ENCODE measurements at places on chromosomes 11 and 22. TPM values are rescaled to one million over a fixed set of nuclear protein-coding genes. Genes with fewer than 3 reads are reported as not detected.

DNA sequence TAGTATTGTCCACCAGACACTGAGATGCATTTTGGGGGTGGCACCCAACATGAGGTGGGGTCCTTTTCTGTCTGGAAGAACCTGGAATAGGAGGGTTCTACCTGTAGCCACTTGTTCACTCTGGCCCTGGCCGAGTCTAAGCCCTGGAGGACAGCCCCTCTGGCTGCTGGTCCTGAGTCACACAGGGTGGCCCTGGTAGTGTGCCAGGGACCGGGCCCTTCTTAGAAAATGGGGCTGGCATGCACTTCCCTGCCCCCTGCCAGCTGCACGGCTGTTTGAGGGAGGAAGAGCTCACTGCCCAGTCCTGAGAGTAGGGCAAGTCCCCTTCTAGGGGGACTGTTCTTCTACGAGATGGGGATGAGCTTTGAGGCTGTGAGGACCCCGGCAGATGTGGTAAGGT is 2.2 kb downstream of the PLCB3 start:
- DNase-seq = no peak
- H3K27ac ChIP-seq = no peak overlapping the region
- no peak overlapping the region for H3K4me3 ChIP-seq

Gene GAB4
- not detected for total RNA-seq

Gene OR5J2
- not detected for total RNA-seq

GRCh38 chr11:61472282-61472681 is 36.3 kb upstream of the LRRC10B start:
- H3K36me3 ChIP-seq = peaks cover 23% of the 10 kb centered on the region
- no peaks in the 10 kb centered on the region for H3K27me3 ChIP-seq
- no peak overlapping the region for H3K4me3 ChIP-seq
- DNase-seq = no peak
- H3K27ac ChIP-seq = no peak overlapping the region

Gene MOGAT2
- not detected for total RNA-seq

GRCh38 chr11:15119826-15120225 is 5.1 kb downstream of the INSC start:
- no peaks in the 10 kb centered on the region for H3K4me1 ChIP-seq
- no peak for DNase-seq
- H3K36me3 ChIP-seq = no peaks in the 10 kb centered on the region
- H3K27me3 ChIP-seq = peaks cover 37% of the 10 kb centered on the region
- no peak overlapping the region for H3K4me3 ChIP-seq
- H3K27ac ChIP-seq = no peak overlapping the region

DNA sequence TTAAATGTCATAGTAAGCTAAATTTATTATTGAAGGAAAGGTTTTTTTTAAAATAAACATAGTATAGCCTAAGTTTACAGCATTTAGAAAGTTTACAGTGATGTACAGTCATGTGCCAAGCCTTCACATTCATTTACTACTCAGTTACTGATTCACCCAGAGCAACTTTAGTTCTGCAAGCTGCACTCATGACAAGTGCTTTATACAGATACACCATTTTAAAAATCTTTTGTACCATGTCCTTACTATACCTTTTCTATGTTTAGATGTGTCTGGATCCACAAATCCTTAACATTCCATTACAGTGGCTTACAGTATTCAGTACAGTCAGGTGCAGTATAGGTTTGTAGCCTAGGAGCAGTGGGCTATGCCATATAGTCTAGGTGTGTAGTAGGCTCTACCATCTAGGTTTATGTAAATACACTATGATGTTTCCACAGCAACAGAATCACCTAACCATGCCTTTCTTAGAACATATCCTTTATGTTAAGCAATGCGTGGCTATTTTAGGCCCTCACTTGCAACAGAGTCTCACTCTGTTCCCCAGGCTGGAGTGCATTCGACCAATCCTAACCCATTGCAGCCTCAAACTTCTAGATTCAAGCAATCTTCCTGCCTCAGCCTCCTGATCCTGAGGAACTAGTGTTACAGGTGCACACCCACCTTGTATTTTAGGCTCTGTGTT is 79.5 kb upstream of the SLC25A18 start:
- H3K4me3 ChIP-seq = no peak overlapping the region
- no peak overlapping the region for H3K27ac ChIP-seq
- H3K36me3 ChIP-seq = no peaks in the 10 kb centered on the region
- no peaks in the 10 kb centered on the region for H3K27me3 ChIP-seq

Gene NKAPD1
- total RNA-seq = 17.4 TPM

Gene HTR3B
- total RNA-seq = not detected

Gene ASCL2
- 1.3 TPM for total RNA-seq

Gene SIPA1
- 285 TPM for total RNA-seq

- H3K27ac ChIP-seq = no peak overlapping the region
- DNase-seq = no peak
- peaks cover 18% of the 10 kb centered on the region for H3K36me3 ChIP-seq
- H3K27me3 ChIP-seq = no peaks in the 10 kb centered on the region
- no peaks in the 10 kb centered on the region for H3K4me1 ChIP-seq
These were observed 66.0 kb upstream of the HORMAD2 start for GRCh38 chr22:30014244-30014643.

GRCh38 chr22:23237841-23238240 is 57.5 kb downstream of the BCR start:
- DNase-seq = peak; percentile 15
- H3K4me1 ChIP-seq = peaks cover 14% of the 10 kb centered on the region
- no peaks in the 10 kb centered on the region for H3K36me3 ChIP-seq
- no peak overlapping the region for H3K4me3 ChIP-seq
- no peaks in the 10 kb centered on the region for H3K27me3 ChIP-seq

- no peaks in the 10 kb centered on the region for H3K36me3 ChIP-seq
- H3K4me1 ChIP-seq = no peaks in the 10 kb centered on the region
- H3K27me3 ChIP-seq = no peaks in the 10 kb centered on the region
- DNase-seq = no peak
These were observed 35.7 kb downstream of the DAGLA start for GRCh38 chr11:61715867-61716266.

- H3K27me3 ChIP-seq = no peaks in the 10 kb centered on the region
- H3K4me1 ChIP-seq = no peaks in the 10 kb centered on the region
- no peak overlapping the region for H3K4me3 ChIP-seq
- H3K36me3 ChIP-seq = peaks cover 27% of the 10 kb centered on the region
- no peak for DNase-seq
These were observed 60.2 kb downstream of the PDHX start for GRCh38 chr11:34976496-34977088.

Gene EXT2
- total RNA-seq = 24.8 TPM

DNA sequence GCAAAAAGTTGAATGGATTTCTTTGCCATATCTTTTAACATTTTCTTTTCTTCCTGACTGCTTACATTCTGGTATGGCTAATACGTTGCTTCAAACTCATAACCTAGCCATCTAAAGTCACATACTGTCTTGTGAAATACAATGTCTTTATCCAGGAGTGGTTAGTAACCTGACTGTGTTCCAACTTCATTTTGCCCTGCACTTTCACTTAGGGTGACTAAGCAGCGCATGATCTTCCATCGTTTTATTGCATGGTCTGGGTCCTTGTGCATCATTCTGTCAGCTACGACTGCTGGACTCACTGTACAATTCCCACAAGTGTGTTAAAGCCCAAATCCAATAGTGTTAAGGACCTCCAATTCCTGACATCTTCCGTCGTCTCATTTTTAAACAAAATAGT is 403.2 kb downstream of the NTM start:
- no peak overlapping the region for H3K27ac ChIP-seq
- H3K36me3 ChIP-seq = no peaks in the 10 kb centered on the region
- H3K4me1 ChIP-seq = no peaks in the 10 kb centered on the region
- no peak overlapping the region for H3K4me3 ChIP-seq
- no peak for DNase-seq

DNA sequence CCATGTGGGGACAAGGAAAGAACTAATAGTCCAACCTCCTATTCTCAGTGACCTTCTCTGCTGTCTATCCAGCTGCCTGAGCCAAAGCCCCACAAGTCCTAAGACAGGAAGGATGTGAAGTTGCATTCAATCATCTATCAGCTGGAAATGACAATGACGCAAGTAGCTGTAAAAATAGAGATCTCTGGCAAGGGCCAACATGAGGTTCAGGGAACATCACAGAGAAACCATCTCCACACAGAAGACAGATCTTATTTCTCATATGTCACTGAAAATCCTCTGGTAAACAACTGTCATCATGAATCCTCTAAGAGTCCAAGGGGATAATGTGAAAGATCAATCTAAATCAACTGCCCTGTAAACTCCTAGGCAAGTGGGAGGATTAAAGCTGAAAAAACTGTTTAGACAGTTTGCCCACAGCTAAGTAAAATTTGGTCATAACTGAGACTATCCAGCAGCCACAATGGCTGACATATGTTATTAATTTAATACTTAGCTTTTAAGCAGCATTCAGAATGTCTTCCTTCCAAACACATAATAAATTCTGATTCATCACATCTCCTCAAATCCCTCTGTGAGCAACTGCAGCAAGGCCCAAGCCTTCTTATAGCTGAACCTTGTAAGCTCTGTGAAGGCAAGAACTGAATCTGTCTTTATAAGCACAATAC is 52.1 kb downstream of the ALG9 start:
- H3K36me3 ChIP-seq = peaks cover 6% of the 10 kb centered on the region
- no peaks in the 10 kb centered on the region for H3K27me3 ChIP-seq
- no peaks in the 10 kb centered on the region for H3K4me1 ChIP-seq
- H3K27ac ChIP-seq = no peak overlapping the region
- H3K4me3 ChIP-seq = no peak overlapping the region
- DNase-seq = no peak

DNA sequence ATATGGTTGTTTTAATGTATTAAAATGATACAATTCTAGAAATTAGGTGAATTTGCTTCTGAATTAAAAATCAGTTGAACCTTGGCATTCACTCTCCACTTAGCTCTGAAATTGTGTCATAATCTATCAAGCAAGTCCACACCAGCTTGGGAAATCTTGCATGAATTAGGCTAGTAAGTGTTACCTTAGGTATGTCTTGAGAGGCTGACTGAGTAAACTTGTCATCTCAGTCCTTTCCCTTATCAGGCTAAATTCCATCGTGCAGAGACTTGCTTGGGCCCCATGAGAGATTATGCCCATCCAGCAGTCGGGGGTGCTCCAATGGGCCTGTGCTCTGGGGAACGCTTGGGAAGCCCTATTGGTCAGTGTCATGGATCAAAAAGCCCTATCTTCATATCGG is 33.9 kb upstream of the ST14 start:
- H3K27ac ChIP-seq = no peak overlapping the region
- DNase-seq = no peak
- no peaks in the 10 kb centered on the region for H3K27me3 ChIP-seq

- H3K4me3 ChIP-seq = no peak overlapping the region
- H3K4me1 ChIP-seq = peaks cover 6% of the 10 kb centered on the region
- H3K27ac ChIP-seq = peak overlapping the region; percentile 11
- no peaks in the 10 kb centered on the region for H3K36me3 ChIP-seq
- no peak for DNase-seq
These were observed 59.5 kb downstream of the FAM168A start for GRCh38 chr11:73538381-73538872.

Gene OR56A1
- not detected for total RNA-seq

Gene NXPE4
- total RNA-seq = not detected

DNA sequence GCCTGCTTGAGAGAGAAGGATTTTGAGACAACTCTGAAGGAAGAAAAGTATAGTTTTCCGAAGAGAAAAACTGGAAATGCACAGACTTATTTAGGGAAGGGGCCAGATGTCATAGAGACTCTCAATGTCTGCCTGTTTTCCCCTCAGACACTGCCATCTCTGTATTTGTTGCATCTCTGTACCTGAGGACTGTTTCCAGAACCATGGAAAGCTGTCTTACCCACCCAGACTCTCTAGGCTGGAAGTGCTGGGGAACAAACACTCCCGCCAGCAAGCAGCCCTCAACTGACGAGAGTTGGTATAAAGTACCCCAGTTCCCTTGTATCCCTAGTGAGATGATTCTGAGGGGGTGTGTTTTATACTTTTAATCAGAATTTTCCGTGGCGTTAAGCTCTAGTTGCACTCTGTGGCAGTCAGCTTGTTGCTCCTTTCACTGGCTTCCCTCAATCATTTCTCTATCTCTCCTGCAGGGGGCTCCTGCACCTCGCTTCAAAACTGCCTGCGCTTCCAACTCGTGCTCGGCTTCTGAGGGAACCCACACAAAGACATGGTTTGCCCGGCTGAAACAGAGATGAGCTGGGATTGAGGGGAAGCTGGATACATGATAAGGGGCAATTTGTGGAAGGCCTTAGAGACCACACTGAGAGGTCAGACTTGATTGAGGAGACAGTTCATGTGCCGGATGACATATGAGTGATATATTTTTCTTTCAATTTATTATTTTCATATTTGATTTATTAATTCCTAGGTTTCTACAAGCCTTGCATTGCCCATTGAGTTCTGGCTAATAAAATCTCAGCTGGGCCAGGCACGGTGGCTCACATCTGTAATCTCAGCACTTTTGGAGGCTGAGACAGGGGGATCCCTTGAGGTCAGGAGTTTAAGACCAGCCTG is 36.9 kb upstream of the CLPB start:
- peak; percentile 35 for DNase-seq
- peaks cover 3% of the 10 kb centered on the region for H3K27me3 ChIP-seq
- no peak overlapping the region for H3K4me3 ChIP-seq
- H3K4me1 ChIP-seq = peaks cover 8% of the 10 kb centered on the region
- H3K36me3 ChIP-seq = no peaks in the 10 kb centered on the region
- H3K27ac ChIP-seq = no peak overlapping the region

GRCh38 chr11:62399172-62399877 is 19.5 kb upstream of the SCGB1A1 start:
- DNase-seq = peak; percentile 23
- H3K36me3 ChIP-seq = no peaks in the 10 kb centered on the region
- no peaks in the 10 kb centered on the region for H3K27me3 ChIP-seq
- no peak overlapping the region for H3K27ac ChIP-seq
- peaks cover 26% of the 10 kb centered on the region for H3K4me1 ChIP-seq
- H3K4me3 ChIP-seq = no peak overlapping the region

DNA sequence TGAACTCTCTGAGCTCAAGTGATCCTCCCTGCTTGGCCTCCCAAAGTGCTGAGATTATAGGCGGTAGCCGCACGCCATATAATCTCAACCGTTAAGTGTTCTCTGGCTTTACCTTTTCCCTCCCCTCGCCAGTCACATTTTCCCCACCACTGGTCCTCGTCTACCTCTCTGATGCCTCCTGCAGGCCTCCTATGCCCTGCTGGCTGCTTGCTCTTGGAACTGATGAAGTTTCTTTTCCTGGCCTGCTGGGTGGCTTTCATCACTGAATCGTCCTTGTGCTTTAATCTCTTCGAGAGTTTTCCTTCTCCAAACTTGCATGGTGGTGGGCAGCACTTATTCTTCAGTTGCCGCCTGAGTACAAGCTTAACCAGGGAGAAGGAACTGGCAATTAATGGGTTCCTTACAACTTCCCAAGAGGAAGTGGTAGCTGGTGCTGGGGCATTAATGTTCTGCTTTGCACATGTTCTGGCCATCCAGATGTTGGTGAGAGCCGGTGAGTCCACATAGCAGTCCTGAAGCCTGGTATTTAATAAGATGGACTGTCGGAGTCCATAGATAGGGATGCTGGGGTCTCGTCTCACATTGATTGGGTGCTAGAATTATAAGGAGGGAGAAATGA is 1.3 kb downstream of the C22orf31 start:
- H3K36me3 ChIP-seq = no peaks in the 10 kb centered on the region
- no peak overlapping the region for H3K4me3 ChIP-seq
- no peaks in the 10 kb centered on the region for H3K27me3 ChIP-seq
- DNase-seq = no peak
- no peak overlapping the region for H3K27ac ChIP-seq

- no peak overlapping the region for H3K27ac ChIP-seq
- H3K4me1 ChIP-seq = no peaks in the 10 kb centered on the region
- no peak for DNase-seq
- peaks cover 39% of the 10 kb centered on the region for H3K27me3 ChIP-seq
- no peak overlapping the region for H3K4me3 ChIP-seq
- no peaks in the 10 kb centered on the region for H3K36me3 ChIP-seq
These were observed 12.1 kb downstream of the MAPK8IP2 start for GRCh38 chr22:50612528-50613221.

Gene INCENP
- 24.9 TPM for total RNA-seq
